Hematopoietic multipotent progenitor cell treated with erythropoietin and hydrocortisone succinate and interleukin-3 and kit ligand, for 4 days (in vitro differentiated cells): ENCODE measurements at places on chromosomes 7 and 10.

- DNase-seq: no peak
Measured at GRCh38 chr7:13359656-13360055, 629.8 kb downstream of the ETV1 start.

DNA sequence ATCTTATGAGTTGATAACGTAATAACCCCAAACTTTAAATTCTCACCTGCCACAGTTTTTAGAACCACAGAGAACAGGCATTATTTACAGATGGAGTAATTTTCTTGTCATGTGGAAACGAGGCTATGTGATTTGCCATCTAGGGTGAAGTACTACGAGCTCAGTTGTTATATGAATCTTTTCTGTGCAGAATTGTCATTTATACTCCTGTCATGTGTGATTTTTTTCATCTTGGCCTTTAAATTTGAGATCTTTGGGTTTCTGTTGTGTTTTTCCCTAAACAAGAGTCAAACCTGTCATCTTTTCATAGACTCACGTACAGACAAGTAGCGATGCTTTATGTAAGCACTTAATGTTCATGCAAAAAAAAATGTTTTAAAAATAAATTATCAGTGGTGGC, 153.7 kb upstream of the TAC1 start:
- no peak for DNase-seq

DNA sequence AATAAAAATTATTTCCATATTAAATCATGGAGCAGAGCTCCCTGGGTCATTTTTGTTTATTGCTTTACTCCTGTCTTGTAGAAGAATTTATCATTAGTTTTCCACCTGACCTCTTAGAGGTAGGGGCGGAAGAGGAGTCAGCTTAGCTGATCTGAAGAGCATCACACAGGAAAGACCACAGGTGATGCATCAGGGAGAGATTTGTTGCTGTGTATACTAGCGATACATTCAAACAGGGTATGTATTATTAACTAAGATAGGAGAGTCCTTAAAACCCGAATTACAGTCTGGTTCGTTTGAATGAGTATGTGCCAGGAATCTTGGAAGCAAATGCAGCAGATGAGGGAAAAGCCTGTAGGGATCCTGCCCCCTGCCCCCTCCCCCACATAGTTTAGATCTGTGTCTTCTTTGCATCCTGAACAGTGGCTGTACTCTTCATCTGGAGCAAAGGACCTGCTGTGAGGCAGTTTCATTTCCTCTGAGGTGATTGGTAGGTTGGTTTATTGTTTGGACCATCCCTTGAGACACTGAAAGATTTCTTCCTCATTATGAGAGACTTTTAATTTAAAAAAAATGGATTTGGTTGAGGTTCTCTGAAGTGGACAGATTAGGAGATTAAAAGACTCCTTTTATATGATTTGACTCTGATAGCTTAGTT, 177.0 kb downstream of the SND1 start:
- no peak for DNase-seq

DNA sequence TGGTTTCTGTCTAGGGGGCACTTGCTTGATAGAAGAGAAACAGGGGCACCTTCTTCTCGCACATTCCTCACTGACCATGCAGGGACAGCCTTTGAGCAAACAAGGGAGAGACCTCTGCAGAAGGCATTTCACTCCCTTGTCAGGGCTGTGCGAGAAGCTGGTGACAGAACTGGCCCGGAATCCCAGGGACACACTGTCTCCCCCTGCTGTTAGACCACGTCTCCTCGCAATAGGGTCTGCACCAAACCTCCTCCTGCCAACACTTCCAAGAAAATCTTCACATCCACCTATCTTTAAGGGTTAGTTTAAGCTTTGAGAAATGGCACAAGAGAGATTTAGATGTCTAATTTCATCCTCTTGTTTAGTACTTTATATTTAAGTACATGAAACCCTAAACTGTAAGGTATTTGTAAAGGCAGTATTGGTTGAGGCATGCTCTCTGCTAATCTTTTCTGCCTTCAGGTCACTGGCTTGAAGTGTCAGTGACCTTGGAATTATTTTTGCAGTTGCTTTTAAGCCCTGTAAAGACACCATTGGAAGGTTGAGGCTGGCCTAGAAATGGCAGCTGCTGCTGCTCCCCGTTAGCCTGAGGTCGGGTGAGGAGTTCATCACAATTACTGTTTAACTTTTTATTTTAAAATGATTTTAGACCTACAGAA, 37.0 kb downstream of the RBM20 start:
- DNase-seq: peak; percentile 72

DNA sequence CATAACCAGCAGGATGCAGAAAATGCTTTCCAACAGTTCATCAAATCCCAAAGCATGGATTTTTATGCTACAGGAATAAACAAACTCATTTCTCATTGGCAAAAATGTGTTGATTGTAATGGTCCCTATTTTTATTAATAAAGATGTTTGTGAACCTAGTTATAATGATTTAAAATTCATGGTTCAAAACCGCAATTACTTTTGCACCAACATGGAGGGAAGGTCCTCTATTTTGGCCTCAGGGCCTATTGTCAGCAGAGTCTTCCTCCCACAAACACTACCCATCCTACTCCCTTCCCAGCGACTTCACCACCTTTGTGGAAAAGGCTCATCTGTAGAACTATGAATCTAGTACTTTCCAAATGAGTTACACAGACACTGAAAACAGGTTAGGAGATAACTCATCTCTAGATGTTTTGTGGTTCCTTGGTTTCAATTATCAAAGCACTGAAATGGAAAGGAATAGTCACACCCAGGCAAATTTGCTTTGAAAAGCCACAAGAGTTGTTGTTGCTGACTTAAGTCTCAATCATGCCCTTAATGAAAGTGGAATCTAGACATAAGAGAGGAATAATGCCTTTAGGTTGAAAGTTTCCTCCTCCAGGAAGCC, 59.4 kb upstream of the FRMD4A start:
- no peak for DNase-seq

GRCh38 chr10:65891073-65891981, 1034.5 kb upstream of the LRRTM3 start:
- peak; percentile 65 for DNase-seq

DNA sequence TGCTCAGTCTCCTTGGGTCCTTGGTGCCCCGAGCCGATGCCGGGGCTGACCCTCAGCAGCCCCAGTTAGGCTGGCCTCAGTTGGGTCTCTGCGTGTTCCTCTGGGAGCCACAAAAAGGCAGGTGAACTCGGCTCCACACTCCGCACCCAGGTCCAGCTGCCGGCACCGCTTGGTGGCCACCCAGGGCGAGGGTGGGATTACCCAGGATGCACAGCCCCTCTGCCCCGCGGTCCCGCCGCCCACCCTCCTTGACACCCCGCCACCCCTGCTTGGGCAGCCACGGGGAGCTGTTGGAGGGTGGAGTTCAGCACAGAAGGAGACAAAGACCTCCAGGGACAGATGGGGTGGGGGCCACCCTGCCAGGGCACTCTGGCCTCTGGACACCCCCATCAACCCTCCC, 17.7 kb downstream of the VENTX start:
- no peak for DNase-seq

DNA sequence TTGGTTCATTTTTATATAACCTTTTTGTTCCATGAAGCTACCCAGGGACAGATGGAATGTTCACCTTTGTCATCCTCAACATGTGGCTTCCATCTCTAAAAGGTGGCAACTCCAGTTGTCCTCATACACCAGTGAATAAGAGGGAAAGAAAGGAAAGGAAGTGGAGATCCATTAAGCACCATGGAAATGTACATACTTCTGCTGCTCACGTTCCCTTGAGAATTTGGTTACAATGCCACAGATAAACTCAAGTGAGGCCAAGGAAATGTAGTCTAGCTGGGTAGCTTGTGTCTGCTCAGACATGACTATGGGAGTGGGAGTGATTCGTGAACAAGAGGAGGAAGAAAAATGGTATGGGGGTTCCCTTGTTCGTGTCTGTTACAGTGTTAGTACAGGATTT, 237.1 kb upstream of the FAM3C start:
- no peak for DNase-seq

DNA sequence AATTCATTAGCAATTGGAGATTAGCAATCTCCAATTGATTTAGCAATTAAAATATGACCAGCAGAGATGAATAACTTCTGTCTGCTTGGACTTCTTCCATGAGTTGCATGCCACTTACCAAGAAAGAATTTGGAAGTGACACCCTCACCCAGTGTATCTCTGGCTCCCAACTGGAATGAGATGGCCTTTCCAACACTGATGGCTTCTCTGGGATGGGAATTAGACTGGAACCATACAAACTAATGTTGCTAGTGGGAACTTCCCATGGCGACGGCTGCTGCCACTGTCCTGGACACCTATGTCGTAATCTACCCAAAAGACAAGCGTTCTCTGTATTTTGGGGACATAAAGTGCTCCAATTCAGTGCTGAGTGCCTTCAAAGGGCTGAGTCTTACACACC, 192.3 kb downstream of the COBL start:
- no peak for DNase-seq

- DNase-seq: no peak
Measured at GRCh38 chr7:37083311-37084096, 359.2 kb upstream of the AOAH start.

GRCh38 chr7:140247559-140247958, 70.8 kb upstream of the KDM7A start:
- no peak for DNase-seq

DNA sequence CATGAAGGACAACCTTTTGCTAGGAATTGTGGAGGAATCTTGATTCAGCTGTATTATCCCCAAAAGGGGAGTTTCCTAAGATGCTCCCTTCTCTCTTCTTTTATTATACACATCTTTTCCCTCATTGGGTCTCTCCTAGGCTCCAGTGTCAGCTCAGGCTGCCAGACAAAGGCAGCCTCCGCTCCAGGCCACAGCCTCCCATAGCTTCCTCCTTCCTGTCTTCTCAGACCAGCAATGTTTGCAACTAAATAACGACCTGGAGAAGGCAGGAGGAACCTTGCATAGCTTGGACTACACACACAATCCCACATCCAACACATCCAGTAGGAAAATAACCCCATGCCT, 12.3 kb downstream of the SFXN3 start:
- no peak for DNase-seq

DNA sequence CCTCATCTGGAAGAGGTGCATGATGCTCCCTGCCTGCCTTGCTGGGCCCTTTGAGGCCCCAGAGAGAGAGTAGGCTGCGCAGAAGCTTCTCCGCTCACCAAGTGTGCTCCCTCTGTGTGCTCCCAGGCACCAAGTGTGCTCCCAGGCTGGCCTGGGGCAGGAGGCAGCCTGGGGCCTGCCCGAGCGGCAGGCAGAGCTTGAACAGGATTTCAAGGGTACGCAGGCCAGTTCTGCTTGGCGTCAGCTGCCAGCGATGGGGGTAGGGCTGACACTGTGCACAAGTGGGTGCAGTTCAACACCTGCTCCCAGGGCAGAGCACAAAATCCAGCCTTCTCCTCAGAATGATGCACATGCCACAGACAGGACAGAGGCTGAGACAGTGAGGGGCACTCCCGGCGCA, 119.7 kb downstream of the FAM53B start:
- no peak for DNase-seq

GRCh38 chr7:141013345-141013715, 1.4 kb downstream of the MRPS33 start:
- DNase-seq: no peak

DNA sequence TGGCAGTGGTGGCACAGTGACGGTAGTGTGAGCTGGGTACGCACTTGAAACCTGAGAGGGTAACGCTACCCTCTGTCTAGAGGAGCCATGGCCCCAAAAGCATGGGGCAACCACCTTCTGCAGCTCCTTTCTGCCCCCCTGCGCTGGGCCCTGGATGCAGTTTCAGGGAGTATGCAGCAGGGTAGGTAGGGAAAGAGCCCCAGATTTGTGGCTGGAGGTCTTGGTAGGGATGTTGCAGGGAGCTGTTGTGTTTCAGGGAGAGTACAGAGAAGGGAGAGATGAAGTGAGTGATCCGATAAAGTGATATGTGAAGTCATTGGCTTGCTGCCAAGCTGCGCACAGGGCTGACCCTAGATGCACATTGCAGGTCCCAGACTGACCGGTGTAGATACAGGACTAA, 2.7 kb upstream of the PGAM2 start:
- no peak for DNase-seq

- DNase-seq: no peak
Measured at GRCh38 chr7:100602889-100603725, 944 bp downstream of the PCOLCE start.
